ENCODE measurements at places on chromosomes 6 and 20.

- no peak for DNase-seq
Observed at GRCh38 chr20:14568225-14568624, 230.8 kb upstream of the FLRT3 start.

DNA sequence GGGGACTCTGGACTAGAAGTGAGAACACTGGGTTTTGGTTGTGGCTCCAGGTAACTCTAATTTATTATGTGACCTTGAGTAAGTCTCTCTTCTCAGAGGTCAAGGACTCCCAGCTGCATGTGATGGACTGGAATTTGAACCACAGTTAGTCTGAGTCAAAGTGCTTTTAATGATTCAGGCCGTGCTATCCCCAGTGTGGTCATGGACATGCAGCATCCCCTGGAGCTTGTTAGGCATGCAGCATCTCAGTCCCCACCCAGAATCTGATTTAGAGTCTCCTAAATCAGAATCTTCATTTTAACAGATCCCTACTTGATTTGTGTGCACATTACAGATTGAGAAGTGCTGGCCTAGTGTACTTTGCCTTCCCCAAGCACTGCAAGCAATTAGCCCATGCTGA is 74.2 kb downstream of the TOX2 start:
- DNase-seq, result no peak

DNA sequence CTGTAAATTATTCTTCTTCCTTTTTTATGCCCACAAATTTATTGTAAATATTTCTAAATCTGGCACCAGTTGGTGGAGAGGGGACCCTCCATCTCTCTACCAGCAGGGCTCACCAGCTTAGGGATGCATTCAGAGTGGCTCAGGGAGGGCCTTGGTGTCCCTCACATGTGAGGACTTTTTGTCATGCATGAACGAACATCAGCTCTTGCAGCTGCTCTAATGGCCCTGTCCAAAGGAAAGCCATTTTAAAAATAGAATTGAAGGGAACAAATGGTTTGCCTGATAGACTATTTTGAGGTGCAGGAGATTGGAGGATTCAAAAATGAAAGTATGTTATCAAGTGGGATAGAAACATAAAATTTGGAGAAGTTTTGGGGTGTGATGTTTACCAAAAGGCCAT is 37.5 kb upstream of the KLHL31 start:
- DNase-seq, result no peak

GRCh38 chr20:42635699-42636411 is 553.9 kb downstream of the PTPRT start:
- DNase-seq, result no peak

DNA sequence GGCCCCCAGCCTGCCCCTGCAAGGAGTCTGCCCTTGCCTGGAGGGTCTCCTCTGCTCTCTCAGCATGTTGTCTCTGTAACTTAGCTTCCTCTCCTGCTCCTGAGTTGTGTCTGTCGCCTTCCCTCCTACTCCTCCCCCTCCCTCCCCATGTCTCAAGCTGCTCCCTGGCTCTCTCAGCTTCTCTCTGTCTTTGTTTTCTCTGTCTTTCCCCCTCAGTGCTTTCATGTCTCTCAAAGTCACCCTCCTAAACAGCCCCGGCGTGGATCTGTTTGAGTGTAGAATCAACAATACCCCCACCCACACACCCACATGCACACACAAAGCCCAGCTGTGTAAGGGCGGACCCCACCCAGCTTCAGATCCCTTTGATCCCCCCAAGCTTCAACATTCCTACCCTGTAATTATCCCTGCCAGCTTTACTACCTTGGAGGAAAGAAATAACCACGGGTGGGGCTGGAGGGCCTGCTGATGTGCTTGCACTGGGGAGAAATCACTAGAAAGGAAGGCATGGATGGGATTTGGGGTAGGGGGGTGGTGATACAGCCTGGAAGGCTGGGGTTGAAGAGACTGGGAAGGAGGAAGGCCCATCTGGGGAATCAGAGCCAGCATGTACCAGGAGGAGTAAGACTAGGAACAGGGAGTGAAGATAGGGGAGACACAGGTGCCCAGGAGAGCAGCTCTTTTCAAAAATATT is 1.0 kb upstream of the LY6G6D start:
- no peak for DNase-seq

DNA sequence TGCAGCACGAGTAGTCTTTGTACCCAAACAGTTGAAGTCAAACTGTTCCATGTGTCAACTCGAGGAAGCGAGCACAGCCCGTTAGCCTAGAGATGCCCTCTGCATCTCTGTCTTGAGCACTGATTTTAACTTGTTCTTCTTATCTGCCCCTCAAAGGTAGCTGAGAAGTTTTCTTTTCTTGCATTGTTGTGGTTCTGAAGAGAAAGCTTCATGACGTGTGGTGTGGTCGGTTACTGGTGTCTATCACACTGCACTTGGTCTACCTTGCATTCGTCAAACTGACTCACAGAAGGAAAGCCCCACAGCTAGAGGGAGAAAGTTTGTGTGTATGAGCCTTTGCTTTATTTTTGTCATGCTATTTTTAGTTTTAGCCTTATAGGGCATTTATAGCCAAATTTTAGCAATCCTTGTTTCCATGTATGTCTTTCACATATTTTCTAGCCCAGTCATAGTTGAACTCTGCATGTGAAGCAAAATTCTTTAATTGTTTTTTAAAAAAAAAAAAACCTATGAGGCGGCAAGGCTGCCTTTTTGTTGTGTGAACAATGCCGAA is 115.1 kb downstream of the JAG1 start:
- no peak for DNase-seq

GRCh38 chr6:40386200-40386599 is 201.0 kb downstream of the LRFN2 start:
- DNase-seq, result no peak

DNA sequence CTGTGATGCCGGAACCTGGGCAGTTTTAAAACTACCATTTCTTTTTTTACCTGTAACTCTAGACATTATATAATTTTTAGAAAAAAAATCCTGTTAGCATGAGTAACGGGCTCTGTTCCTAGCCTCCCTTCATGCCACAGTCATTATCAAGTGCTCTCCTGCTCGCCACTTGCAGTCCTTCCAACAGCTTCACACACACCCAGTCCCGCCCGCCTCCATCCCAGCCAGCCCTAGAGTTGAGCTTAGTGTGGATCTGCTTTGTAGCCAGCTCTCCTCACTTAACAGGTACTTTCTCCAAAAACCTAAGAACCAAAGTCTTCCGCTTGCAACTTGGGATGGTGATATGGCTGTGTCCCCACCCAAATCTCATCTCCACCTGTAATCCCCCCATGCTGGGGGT is 51.5 kb downstream of the EZR start:
- no peak for DNase-seq

DNA sequence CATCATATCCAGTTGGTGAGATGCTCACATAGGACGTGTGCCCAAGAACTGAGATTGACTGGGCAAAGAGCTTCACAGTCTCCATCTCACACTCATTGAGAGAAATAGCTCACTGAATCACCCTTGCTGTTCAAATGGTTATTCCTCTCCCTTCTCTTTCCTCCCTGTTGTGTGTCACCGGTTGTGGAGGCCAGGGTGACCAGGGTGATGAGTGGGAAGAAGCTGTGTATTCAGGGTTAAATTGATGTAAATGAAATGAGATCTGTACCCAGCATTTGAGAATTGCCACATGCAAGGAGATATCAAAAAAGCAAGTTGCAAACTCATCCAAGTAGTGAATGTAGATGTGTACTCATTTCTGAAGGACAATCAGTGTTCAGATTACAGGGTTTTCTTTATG is 36.6 kb upstream of the VAPB start:
- no peak for DNase-seq

GRCh38 chr20:46011631-46012482 is 3.1 kb downstream of the MMP9 start:
- no peak for DNase-seq

DNA sequence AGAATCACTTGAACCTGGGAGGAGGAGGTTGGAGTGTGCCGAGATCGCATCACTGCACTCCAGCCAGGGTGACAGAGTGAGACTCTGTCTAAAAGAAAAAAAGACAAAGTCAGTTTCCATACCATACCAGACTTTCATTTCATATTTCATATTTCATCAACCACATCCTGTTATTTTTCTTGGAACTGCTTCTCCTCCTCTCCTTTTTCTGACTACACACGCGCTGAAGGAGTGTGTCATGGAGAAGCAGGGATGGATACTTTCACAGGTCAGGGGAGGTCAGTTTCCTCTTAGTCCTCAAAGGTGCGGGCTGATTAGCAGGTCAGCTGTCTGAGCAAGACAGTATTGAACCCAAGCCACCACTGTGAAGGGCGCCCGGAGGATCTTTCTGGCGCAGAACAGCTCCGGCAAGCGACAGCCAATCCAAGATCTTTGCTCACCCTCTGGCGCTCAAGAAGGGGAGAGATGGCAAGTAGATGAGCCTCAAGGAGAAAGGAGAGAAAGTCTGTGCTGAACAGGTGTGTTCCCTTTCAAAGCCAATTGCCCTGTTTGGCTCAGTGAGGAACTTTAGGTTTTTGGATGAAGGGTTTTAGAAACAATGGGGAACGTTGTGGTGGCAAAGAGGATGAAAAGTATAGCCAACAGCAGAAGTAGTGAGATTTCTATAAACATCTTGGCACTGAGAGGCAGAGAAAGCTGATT is 18.9 kb upstream of the SYNJ2 start:
- DNase-seq, result no peak

DNA sequence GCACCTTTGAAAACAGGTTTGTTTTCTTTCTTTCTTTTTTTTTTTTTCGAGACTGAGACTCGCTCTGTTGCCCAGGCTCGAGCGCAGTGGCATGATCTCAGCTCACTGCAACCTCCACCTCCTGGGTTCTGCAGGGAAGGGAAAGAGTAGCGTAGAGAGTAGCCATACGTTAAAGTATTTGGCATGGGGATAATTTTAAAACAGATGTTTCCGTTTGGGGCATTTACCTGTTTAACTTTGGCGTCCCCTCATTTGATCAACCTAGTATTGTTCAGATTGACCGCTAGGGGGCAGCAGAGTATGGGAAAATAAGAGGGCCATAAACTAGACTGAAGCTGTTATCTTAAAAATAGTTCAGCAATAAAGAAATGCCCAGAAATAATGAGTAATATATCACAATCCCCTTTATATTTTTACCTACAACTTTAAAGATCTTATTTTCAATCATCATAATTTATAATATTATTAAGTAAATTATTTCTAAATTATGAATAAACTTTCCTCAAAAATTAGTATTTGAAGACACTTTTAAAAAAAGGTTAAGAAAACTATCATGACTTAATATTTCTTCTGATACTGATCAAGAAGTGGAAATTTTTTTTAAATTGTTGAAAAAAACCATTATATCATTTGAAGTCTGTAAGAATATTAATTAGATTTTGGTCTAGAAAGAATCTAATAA is 7.6 kb upstream of the TAAR9 start:
- DNase-seq, result no peak

GRCh38 chr6:4930025-4930691 is 73.7 kb downstream of the RPP40 start:
- no peak for DNase-seq

GRCh38 chr6:42068872-42069522 is 18.7 kb downstream of the TAF8 start:
- DNase-seq, result no peak

DNA sequence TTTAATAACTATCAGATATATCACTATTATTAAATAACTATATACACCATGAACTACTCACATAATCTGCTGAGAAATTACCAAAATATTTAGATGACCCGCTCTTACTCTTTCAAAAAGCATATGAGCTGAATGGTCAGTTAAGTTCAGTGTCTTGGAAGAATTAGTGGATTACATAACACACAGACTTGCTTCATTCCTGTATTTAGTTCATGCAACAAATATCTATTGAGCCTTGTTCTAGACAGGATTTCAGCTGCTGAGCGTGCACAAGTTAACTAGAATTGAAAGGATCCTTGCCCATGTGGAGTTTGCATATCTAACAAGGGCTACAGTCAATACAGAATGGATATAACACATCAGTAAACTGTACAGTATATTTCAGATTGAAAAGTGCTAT is 566.2 kb downstream of the CBLN4 start:
- DNase-seq, result no peak

- no peak for DNase-seq
Observed at GRCh38 chr6:38214159-38214558, 394.6 kb downstream of the ZFAND3 start.

DNA sequence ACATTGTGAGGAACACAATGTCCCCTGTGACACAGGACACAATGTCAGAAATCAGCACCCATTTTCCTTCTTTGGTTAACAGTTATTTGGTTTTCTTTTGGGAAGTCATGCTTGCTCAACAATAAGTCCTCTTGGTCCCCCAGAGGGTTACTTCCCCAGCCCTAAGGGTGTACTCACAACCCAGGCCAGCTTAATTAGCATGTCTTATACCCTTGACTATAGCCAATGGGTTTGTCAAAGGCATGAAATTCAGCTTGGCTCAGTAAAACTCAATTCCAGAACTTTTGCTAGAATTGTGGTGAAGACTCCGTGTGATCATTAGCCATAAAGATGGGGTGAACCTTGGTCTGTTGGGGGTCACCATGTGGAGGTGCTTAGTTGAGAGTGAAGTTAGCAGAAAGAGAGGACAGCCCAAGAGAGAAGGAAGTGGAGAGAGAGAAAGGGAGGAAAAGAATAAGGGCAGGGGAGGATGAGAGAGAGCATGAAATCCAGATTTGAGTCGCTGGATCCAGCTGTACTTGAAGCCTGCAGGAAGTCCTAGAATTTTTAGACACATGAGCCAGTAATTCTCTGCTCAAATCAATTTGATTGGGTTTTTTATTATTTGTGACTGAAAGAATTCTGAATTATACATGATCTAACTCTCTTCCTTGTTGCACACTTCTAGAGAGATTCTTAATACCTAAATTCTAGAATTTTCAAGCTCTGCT is 321.3 kb upstream of the JAG1 start:
- no peak for DNase-seq

- no peak for DNase-seq
Observed at GRCh38 chr20:58328836-58329235, 19.3 kb downstream of the RAB22A start.

DNA sequence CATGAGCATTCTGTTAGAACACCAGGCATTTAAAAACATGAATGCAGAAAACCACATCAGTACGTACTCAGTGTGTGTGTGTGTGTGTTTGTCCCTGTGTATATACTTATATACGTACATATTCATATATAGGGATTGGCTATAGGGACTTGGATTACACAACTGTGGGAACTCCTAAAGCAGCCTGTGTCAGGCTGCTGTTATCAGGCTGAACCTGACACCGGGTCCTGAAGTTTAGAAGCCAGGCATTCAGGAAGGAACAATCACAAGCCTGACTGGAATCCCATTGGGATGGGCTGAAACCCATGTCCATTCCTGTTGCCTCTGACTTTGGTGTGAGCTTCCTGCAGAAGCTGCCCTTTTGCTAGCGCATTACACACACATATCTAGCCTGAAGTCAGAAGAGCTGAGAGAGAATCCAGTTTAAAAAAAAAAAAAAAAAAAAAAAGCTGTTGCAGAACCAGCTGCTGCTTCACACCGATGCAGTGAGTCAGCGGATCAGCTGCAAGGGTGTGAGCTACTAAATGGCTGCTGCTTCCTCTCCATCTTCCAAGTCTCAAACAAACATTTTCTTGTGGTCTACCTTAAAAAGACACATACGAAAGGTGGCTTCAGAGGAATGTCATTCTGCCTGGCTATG is 348.1 kb downstream of the THBS2 start:
- no peak for DNase-seq

DNA sequence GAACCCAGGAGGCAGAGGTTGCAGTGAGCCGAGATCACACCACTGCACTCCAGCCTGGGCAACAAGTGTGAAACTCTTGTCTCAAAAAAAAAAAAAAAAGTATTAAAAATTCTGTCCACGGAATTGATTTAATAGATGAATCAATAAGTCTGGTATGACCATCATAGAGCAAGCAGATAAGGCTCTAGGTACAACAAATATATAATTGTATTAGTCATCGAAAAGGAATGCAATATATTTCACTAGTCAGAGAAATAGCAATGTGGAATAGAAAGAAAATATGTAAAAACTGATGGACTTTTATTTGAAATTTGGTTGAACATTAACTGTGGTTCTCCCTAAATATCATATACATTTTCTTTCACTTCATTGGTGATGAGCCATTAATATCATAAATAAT is 476.8 kb upstream of the AGPAT4 start:
- DNase-seq, result no peak
